ENCODE measurements at places on chromosomes 6 and 20.
A peak's percentile ranks its signal among the peaks of the same experiment; 100 is the strongest.

DNA sequence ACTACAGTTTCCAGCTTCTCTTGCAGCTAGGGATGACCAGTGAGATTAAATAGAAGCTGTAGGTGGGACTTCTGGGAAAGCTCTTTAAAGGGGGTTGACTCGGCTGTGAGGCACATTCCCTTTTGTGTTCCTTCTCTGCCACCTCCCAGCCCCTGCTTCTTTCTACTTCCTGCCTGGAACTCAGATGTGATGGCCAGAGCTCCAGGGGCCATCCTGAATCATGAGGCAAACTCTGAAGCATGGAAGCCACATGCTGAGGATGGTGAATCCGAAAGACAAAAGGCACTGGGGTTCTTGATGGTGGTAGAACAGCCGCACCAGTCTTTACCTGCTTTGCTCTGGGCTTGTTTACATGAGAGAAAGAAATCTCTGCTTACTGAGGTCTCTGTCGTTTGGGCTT lies 9.1 kb downstream of the CEBPB start:
- DNase-seq: no peak

GRCh38 chr6:142545147-142545546 lies 243.3 kb downstream of the ADGRG6 start:
- no peak for DNase-seq

DNA sequence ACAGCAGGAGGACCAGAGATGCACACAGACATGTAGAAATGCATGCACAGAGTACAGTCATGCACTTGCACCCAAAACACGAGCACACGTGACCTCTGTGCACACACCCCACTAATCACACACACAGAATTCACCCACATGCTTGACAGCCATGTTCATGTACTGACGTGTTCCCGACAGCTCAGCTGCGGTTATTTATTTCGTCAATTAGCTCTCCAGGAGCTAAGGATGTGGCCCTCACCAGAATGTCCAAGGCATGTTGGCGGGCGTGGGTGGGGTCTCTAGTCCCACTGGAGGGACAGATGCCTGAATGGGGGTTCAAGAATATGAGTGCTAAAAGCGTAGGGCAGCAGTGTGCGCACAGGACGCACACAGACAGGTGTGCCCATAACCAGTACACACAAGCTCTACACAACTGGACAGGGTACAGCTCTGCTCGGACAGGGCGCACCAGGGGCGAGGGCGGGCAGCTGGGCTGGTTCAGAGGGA lies 571 bp upstream of the PRPF6 start:
- peak; percentile 45 for DNase-seq

GRCh38 chr6:149190224-149190831 lies 127.2 kb upstream of the TAB2 start:
- DNase-seq: peak; percentile 78

DNA sequence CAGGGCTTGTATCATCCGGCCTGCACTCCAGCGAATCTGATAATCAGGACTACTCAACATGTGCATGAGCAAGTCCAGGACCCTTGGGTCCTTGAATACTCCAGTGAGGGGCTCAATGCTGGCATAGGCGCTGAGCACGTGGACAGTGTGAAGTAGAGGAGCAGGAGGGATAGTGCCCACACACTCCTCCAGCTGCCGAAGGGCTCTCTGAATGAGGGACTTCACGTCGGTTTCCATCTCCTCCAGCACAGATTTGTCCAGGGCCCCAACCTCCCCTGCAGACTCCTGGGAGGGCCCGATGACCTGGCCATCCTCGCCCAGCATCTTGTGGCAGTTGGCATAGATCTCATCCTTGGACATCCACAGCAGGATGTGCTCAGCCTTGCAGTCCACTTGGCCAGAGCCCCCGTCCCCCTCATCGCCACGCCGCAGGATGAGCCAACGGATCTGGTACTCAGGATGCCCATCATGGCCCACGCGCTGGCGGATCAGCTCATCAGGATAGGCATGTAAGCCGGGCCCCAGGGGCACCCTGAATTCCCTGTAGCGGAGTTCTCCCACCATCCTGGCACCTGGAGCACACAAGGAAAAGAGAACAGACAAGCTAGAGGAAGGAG lies 1.3 kb downstream of the CUL7 start:
- DNase-seq: no peak

DNA sequence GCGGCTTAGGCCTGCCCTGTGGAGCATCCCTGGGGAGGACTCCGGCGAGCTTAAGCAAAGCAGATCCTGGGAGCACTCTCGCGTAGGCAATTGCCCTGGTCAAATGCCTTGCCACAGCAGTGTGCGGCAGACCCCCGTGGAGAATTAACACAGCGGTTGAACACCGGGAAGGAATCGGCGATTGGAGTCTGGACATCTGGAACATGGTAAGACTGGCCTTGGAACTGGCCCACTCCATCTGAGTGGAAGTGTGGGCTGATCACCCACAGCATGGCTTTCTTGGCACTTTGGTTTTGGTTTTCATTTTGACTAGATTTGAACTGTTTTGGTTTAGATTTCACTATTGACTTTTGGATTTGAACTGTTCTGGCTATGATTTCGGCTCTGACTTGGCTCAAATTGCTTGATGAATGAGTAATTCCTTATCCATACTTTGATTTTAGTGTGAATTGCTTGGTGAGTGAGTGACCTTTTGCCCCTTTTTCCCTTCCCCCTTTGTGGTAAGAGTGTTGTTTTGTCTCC lies 300.7 kb downstream of the RNGTT start:
- no peak for DNase-seq

DNA sequence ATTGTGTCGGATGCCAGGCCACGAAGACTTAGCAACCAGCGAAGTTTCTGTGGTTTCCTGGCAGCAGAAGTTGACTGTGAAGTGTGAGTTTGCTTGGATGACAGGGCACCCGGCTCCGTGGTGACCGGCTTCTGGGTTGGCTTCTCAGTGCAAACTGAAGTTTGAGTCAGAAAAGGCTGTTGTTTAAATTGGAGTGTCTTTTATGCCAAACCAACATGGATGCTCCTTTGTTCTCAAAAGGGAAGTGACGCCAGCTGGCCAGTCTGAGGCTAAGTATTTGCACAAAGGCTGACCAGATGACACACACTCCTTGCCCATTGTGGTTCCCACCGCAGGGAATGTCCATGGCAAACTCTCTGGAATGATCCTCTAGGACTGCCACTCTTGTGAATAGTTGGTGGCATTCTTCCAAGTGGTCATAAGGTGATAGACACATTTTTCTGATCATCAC lies 164.8 kb upstream of the QKI start:
- DNase-seq: no peak
